Activated CD4-positive, alpha-beta T cell treated with anti-CD3 and anti-CD28 coated beads, Interleukin-10, Interleukin-2, amounts not matched to agents 100 ng/mL and 50 ng/mL, durations not matched to agents 16 hours and 8 hours (primary cell): ENCODE measurements at places on chromosomes 16 and 17.

GRCh38 chr16:30186782-30187555, 3.6 kb downstream of the CORO1A start:
- peak; percentile 91 for DNase-seq

GRCh38 chr16:81035975-81036750, 521 bp downstream of the ATMIN start:
- peak; percentile 44 for DNase-seq

DNA sequence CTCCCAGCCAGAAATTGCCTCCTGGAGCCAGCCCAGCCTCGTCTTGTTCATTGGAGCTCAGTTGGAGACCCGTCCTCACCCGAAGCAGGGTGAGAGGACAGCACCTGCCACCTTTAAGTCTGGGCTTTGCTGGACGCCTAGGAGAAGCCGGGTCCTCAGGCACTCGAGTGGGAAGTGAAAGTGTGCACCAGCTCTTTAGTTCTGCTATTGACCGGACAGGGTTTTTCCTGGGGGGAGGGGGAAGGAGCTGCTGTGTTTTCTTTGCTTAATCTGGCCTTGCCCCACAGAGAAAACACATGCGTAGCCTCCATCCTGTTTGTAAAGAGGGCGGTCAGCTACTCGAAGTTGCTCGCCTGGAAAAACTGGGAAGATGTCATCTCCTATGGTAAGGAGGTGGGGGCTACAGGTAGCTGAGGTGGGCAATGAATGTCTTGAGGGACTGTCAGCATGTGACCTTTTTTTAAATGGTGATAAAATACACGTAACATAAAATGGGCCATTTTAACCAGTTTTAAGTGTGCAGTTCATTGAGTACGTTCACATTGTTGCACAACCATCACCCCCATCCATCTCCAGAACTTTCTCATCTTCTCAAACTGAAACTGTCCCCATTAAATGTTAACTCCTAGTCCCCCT, 34.4 kb downstream of the CMIP start:
- DNase-seq = no peak

GRCh38 chr17:28900986-28901726, 1.7 kb downstream of the DHRS13 start:
- no peak for DNase-seq

DNA sequence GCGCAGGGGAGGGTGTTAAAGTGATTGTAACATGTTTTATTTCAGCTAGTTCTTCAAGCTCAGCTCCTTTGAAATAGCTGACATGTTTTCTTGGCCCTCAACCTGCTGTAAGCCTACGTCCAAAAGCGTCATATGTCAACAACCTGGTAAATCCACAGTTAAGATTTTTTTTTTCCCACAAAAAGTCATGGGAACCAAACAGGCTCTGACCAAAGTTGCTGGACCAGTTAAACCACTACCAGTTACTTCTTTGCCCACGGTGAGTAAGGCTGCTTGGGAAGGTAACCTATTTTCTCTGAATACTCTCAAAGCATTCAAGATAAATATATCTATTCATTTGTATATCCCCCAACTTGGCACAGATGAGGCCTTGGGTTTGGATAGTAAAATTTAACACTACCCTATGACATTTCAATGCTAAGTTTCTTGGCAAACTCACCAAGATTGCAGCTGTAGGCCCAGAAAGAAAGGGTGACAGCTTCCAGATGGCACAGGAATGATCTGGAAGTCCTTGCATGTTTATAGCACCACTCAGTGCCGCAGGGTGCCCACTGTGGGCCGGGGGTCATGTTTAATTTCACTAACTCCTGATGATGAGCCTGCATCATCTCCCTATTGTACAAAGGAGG, 166.2 kb downstream of the XYLT1 start:
- no peak for DNase-seq

- peak; percentile 63 for DNase-seq
These were observed 2.6 kb upstream of the GRIN2C start for GRCh38 chr17:74862108-74862901.

DNA sequence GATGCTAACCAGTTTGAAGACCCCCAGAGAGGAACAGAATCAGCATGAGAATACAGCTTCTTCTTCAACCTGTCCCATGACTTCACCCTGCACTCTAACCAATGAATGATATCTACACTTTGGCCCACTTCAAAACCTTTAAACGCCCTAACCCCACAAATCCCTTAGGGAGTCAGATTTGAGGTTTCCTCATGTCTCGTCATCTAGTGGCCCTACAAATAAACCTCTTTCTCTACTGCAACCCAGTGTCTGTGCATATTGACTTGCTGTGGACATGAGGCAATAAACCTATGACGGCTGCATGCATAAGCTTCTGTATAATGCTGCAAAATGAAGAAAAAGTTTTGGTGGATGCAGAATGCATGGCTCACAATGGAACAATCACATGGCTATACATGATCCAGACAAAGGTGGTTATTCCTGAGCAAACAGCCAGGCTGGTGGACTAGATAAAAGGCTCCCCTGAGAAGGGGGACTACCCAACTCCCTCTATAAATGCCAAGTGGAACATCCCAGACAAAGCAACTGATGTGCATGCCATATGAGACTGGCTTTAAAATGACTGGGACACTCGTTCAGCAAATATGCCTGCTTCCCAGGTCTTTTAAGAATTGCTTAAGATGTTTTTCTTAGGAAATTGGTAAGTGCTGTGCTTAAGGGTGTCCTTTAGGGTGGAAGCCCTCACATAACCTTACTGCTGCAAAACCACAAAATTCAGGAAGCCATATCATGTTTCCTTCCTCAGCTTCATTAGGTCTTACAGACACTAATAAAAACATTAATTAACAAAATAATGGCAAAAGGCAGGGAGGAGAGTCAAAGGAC, 12.2 kb downstream of the N4BP1 start:
- DNase-seq = no peak

DNA sequence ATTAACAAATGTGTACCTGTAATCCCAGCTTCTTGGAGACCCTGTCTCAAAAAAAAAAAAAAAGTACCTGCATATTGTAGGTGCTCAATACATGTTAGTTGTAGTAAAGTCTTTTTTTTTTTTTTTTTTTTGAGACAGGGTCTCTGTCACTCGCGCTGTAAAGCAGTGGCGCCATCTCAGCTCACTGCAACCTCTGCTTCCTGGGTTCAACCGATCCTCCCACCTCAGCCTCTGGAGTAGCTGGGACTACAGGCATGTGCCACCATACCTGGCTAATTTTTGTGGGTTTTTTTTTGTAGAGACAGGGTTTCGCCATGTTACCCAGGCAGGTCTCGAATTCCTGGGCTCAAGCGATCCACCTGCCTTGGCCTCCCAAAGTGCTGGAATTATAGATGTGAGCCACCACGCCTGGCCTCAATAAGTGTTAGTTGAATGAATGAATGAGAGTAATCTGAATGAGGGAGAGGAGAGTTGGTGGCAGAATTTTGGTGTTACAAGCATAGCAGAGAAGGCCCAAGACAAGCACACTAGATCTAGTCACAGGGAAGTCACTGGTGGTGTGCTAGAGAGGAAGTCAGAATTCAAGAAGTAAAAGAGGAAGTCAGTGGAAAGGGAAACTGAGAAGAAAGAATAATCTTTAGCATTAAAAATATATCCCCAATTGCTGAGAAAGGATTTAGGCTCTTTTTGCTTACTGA, 9.4 kb upstream of the MYL4 start:
- DNase-seq = no peak

DNA sequence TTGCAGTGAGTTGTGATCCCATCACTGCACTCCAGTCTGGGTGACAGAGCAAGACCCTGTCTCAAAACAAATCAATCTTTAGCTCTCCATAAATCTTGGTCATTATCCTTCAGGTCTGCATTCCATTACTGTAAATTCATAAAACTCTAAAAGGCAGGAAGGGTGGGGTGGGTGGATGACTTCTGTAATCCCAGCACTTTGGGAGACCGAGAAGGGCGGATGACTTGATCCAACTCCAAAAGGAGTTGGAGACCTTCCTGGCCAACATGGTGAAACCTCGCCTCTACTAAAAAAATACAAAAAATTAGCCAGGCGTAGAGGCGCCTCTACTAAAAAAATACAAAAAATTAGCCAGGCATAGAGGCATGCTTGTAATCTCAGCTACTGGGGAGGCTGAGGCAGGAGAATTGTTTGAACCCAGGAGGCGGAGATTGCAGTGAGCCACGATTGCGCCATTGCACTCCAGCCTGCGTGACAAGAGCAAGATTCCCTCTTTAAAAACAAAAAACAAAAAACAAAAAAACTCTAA, 2.2 kb upstream of the UBE2Z start:
- no peak for DNase-seq

- DNase-seq = no peak
These were observed 12.5 kb downstream of the HNF1B start for GRCh38 chr17:37732316-37732715.

DNA sequence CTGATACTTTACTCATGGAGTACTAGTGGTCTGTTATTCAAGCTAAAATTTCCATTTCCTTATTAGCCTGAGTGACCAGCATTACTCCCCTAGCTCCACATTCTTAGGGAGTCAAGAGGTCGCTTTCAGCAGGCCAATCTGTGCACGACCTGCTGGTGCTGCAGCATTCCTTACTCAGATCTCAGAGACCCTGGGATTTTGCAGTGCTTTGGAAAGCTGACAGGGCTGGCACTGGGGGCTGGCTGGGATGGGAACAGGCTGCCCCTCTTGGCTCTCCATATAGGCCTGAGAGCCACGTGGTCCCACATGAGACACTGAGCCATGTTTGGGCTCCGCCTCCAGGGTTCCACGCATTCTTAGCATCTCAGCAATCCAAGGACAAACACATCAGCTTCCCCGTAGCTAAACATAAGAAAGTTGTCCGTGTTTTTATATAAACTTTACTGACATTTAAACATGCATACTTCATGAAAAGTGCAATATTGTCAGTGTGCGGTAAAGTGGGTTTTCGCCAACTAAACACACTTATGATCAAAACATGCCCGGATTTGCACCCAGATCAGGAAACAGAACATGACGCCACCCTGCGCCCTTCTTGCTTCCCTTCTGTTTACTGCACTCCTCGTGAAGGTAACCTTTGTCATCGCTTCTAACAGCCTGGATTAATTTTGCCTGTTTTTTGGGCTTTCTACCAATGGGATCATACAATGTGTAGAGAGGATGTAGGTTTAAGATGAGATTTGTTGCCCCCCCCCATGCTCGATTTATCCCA, 254.5 kb upstream of the CACNG5 start:
- DNase-seq = no peak

- no peak for DNase-seq
These were observed 83.1 kb downstream of the CCDC182 start for GRCh38 chr17:57662041-57662440.

DNA sequence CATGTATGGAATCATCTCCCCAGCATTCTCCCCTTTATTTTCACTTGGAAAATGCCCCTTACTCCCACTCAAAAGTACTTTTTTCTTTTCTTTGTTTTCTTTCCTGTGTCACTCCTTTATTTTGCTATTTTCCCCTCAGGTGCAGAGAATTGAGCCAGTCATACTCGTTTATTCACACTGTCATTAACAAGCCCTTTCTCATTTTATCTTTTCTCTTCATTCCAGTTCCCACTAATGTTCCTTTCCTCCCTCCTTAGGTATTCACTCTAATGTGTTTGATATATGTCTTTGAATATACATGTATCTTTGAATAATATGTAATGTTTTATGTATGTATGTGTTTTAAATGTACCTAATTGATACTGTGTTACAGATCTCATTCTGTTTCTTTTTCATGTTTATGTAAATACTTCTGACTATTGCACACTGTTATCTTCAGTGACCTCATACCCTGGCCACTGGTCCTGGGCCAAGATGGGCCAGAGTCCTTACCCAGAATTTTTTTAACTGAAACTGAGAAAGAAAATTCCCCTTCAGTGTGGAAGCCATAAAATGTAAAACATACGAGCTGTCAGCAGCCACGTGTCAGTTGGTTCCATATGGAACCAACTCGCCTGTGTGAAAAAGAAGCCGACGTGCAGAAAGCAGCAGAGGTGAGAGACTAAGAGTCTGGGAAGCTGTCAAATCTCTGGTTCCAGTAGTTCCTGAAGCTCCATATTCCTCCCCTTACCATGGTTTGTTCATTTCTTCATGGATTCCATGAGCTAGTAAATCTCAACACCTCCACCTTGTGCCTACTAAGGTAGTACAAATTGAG, 5.8 kb downstream of the SRR start:
- no peak for DNase-seq

- no peak for DNase-seq
These were observed 35.5 kb downstream of the KSR1 start for GRCh38 chr17:27491713-27492190.

GRCh38 chr17:48903401-48903800, 4.8 kb upstream of the UBE2Z start:
- no peak for DNase-seq

DNA sequence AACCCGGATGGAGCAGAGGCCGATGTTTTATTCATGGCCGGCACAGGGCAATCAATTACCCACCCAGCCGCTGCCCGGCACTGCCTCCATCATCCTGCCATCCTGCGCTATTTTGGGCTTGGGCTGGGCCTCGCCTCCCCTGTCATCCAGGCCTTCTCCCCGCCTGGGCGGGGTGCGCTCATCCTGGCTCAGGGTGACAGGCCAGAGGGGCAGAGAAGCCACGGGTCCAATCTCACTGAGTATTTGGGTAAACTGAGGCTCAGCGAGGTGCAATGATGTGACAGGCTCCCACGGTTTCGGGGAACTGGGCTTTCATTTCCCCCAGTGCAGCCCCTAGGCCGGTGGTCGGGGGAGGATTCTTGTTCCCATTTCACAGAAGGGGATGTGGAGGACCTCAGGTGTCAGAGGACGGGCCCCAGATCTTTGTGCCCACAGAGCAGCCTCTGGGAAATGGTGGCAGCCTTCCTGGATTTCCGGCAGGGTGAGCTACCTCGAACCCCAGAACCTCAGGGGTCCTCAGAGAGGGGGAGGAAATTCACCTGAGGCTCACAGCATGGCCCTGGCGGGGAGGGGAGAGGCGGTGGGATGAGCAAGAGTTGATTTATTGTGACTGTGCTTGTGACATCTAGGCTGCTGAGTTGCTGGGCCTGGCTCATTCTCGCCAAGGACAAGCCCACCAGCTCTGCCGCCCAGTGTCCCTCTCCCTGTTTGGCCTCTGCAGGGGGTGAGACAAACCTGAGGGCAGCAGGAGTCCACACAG, 23.8 kb upstream of the KCNJ12 start:
- no peak for DNase-seq

- no peak for DNase-seq
These were observed 322.4 kb downstream of the GRIN2A start for GRCh38 chr16:9859701-9860327.

DNA sequence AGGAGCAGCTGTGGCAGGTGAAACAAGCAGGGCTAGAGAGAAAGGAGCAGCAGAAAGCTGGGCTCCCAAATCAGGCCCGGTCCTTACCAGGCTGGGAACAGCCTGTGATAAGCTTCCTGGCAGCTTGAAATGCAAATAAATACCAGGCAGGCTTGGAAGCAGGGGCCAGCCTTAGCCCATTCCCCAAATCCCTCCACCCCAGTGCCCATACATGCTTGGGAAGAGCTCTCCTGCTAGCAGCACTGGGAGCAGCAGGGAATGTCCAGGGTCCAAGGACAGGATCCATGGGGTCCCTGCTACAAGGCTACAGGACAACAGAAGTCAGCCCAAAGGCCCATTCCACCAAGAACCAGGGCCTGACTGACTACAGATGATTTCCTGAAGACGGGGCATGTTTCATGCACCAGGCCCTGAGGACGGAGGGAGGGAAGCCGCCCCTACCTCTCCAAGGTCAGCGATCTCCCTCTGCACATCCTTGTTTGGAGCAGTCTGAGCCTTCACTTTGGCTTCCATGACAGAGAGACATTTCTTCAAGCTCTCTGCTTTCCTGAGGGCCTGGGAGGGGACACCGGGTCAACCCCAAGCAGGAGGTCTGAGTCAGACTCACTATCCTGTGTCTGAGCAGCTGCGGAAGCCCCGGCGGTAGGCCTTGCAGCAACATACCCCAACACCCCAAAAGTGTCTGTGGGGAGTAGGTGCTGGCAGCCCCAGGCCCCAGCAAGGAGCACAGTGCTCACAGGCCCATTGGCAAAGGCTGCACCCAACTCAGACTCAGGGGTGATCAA, 2.6 kb upstream of the EXOSC6 start:
- DNase-seq = no peak
